ENCODE measurements at places on chromosomes 4 and X. TPM values are rescaled to one million over a fixed set of nuclear protein-coding genes. Genes with fewer than 3 reads are reported as not detected.

Gene CYSLTR1
- 0.50 TPM for total RNA-seq

Gene BTK
- not detected for total RNA-seq

Gene TCP11X1
- total RNA-seq = not detected

Gene IRS4
- not detected for total RNA-seq

Gene RAB33A
- 18.3 TPM for total RNA-seq

Gene CD38
- total RNA-seq = under 0.01 TPM

Gene MAGEC1
- not detected for total RNA-seq

Gene CXorf66
- not detected for total RNA-seq

Gene PRMT9
- 14.4 TPM for total RNA-seq

Gene SMIM31
- total RNA-seq = not detected

Gene F8A2
- not detected for total RNA-seq

Gene COMMD8
- total RNA-seq = 23.6 TPM

Gene MSMO1
- 743 TPM for total RNA-seq

Gene SOD3
- total RNA-seq = 34.8 TPM

Gene ZMYM3
- 9.2 TPM for total RNA-seq

Gene PF4V1
- not detected for total RNA-seq

Gene NOCT
- 13.2 TPM for total RNA-seq

Gene STAP1
- not detected for total RNA-seq

Gene PGAM4
- total RNA-seq = not detected

Gene GAGE12E
- total RNA-seq = not detected

Gene CT83
- total RNA-seq = not detected

Gene ADH1B
- total RNA-seq = 364 TPM

Gene MAP3K15
- under 0.01 TPM for total RNA-seq

Gene NALF2
- not detected for total RNA-seq

Gene SSX4B
- not detected for total RNA-seq

Measured in fibroblast of lung (primary cell).